ENCODE measurements at places on chromosomes 3 and 15. TPM values are rescaled to one million over a fixed set of nuclear protein-coding genes. Genes with fewer than 3 reads are reported as not detected.
A peak's percentile ranks its signal among the peaks of the same experiment; 100 is the strongest.

Gene PGBD4
- polyA plus RNA-seq: 1.4 TPM

Gene BAHD1
- 4.1 TPM for polyA plus RNA-seq

Gene MORC1
- not detected for polyA plus RNA-seq

- DNase-seq: no peak
Measured at GRCh38 chr3:141486496-141486745, 406 bp upstream of the RASA2 start.

DNA sequence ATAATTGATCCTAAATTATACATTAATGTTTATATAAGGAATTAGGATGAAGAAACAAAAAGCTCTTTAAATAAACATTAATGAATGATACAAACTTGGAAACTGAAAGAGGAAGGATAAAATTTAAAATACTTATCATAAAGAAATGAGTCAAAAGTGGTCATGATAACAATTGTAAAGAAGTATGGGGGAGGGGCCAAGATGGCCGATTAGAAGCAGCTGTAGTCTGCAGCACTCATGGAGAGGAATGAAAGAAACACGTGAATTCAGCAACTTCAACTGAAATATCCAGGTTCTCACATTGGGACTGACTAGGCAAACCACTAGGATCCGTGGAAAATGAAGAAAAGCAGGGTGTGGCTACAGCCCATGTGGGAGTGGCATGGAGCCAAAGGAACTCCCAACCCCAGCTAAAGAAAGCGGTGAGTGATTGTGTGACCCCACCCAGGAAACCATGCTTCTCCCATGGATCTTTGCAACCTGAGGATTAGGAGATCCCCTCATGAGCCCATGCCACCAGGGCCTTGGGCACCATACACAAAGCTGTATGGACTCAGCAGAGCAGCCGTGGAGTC is 13.1 kb upstream of the CP start:
- no peak for DNase-seq

Gene CHRNB4
- not detected for polyA plus RNA-seq

- DNase-seq: no peak
Measured at GRCh38 chr15:78453447-78453846, 15.4 kb downstream of the IREB2 start.

DNA sequence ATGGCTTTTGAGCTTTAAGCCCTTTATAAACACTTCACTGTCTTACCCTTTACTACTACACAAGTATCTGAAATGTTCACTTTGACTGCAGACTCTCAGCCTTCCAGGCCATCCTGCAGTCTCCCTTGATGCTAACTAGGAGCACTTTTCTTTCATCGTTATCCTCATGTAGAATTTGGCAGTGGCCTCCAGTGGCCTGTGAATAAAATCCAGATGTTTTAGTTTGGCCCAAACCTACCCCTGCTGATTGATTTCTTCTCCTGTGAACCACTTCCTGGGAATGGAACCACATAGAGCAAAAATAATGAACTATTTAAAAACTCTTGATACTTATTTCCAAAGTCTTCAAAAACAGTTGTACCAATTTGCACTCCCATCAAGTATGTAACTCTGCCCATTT is 271.9 kb downstream of the FEZF2 start:
- no peak for DNase-seq

- no peak for DNase-seq
Measured at GRCh38 chr3:64387688-64388087, 162.4 kb upstream of the PRICKLE2 start.

DNA sequence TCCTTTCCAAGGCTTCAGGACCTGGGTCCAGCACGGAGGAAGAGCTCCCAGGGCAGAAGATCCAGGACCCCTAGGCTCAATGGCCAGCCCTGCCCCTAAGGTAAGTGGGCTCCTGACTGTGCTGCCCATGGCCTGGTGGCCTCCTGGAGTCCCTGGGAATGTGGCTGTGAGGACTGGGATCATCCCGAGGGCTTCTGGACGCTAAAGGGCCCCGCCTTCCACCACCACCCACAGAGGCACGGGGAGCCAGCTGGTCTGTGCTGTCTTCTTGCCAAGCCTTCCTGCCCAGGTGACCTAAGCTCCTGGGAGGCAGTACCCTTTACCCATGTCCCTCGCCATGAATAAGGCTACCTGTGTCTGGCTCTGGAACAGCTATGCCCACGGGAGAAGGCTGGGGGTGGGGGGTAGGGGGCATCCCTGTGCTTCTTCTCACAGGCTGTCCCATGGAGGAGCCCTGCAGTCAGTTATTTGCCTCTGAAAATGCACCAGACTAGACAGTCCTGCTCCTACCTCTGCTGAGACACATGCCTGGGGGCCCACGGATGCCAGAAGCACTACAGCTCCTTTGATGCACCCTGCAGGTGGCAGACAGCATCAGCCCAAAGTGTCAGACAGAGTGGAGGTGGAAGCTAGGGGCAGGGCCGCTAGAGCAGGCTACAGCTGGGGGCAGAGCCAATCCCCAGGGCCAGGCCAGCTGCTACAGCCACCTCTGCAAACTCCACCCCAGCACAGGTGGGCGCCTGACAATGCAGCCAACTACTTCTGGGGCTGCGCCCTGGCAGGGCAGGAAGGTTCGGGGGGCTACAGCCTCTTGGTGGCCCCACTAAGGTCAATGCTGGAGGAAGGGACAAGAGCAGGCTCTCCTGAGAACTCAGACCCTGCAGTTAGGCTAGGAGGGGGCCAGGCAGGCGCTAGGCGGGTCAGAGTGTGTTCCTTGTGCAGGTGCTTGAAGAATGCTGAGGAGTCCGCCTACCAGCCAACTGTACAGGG is 90.9 kb downstream of the SEC22A start:
- DNase-seq: no peak

Gene GOLGA6L7
- polyA plus RNA-seq: not detected

GRCh38 chr15:43749690-43750345 is 3.6 kb downstream of the PDIA3 start:
- peak; percentile 49 for DNase-seq

- DNase-seq: no peak
Measured at GRCh38 chr15:92808598-92809063, 91.5 kb upstream of the CHD2 start.

Gene CPN2
- polyA plus RNA-seq: not detected

DNA sequence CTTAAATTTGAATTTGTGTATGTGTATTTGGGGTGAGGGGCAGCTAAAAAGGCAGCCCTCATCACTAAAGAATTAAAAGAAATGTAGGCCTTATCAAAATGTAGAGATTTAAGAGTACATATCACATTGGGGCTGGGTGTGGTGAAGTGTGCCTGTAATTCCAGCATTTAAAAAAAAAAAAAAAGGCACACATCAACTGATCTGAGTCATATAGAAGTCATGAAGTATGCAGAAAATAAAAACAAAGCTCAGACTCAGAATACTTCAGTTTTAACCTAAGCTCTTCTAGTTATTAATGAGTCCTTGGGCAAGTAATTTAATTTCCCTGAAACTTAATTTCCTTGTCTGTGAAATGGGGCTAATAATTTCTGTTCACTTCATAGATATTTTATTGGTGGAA is 31.6 kb downstream of the SLC24A1 start:
- DNase-seq: no peak

GRCh38 chr3:147007736-147008245 is 398.6 kb downstream of the ZIC4 start:
- no peak for DNase-seq

GRCh38 chr3:158863247-158863646 is 61.4 kb downstream of the MFSD1 start:
- no peak for DNase-seq

DNA sequence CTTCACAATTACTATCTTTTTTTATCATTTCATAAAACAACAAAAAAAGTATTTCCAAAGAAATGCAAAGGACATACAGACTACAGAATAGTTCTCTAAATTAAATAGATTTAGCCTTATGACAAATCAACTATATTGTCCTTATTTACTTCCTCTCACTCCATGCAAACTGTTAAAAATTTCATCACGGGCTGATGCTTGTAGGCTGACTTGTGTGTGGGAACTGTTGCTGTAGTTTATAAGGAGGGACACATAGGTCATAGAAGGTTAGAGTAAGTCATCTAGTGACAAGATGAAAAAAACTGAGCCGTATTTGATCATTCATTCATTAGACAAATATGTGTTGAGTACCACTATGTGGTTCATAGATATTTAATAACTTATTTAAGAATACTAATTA is 232.5 kb upstream of the TBL1XR1 start:
- no peak for DNase-seq

DNA sequence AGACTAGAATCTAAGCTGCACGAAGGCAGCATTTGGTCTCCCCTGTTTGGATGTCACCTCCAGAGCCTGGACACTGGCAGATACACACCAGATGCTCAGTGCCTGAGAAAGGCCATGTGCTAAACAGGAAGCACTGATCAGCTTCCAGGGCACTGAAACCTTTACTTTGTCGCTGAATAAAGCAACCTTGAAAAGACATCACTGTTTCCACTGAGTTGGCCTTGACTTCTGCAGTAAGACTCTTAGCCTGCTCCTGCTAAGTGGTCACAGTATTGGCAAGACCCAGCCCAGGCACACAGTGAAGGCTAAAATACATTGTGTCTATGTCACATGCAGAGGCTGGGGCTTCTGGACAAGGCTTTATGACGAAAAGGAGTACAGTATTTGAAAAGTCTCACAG is 104.3 kb upstream of the ICE2 start:
- DNase-seq: peak; percentile 42

Gene ZNF80
- 0.67 TPM for polyA plus RNA-seq

GRCh38 chr3:65093641-65094040 is 405.8 kb upstream of the ADAMTS9 start:
- DNase-seq: no peak

Gene DHX30
- polyA plus RNA-seq: 48.3 TPM

GRCh38 chr3:34365231-34365630 is 566.8 kb downstream of the PDCD6IP start:
- no peak for DNase-seq

DNA sequence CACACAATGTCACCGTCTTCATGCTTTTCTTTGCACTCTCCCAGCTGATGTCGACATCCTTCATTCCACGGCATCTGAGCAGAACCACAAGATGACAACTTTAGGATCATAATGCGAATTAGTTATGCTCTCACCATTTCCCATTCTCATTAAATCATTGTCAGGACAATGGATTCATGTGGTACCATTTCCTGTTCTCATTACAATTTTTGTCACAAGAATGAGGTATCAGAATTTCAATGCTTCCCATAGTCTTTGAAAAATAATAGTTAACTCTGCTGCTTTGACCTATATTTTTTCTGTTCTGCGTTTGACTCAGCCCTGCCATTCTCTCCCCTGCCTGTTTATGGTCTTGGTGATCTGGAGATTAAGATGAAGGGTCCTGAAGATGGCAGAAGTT is 175.7 kb upstream of the MDFIC2 start:
- no peak for DNase-seq

Gene GXYLT2
- polyA plus RNA-seq: not detected

DNA sequence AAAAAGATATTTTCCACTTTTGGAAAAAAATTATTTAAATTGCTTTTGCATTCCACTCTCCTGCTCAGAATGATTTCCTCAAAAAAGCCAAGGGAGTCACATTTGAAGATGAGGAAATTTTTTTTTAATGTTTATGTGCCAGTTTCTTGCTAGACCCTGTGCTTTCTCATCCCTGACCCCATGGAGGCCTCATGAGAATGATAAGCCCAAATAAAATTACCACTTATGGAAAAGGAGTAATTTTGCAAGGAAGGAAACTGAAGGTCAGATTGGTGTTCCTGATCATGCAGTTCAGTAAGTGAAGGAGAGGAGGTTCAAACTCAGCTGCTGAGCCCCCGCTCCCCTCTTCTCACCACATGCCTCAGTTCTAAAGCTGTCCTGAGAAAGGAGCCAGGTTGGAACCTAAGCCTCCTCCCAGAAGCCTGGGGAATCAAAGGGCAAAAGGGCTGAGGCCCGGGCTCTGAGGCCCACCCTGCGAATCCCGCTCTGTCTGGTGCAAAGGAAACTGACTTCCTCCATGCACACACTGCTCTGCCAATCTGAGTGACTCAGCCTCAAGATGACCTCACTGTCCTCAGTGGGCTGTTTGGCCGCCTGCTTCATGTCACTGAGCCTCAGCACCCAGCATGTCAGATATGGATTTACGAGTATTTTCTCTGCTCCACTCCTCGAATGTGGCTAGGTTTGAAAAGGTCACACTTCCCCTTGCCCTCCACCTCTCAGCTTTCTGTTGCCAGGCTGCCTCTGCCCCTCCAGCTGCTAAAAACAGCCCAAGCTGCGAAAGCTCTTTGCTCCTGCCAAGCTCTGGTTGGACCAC is 56.9 kb upstream of the FLNB start:
- DNase-seq: no peak

DNA sequence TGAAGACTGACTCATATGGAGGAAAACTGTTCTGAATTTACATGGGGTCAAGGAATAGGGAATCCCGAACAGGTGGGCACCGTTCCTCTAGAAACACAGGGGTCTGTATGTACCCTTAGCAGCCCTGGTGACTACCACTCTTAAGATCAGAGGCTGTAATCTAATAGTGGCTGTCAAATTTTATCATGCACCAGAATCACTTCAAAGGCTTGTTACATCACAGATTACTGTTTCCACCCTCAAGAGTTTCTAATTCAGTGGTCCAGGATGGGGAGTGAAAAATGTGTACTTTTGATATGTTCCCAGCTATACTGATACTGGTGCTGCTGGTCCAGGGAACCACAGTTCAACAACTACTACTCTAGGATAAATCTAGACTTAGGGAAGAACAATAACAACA is 27.9 kb downstream of the DYNC1LI1 start:
- no peak for DNase-seq

GRCh38 chr3:73144276-73144675 is 82.8 kb downstream of the EBLN2 start:
- DNase-seq: no peak

Gene HCLS1
- polyA plus RNA-seq: 493 TPM

Gene GCSAM
- 17.8 TPM for polyA plus RNA-seq

GRCh38 chr3:187795207-187795960 is 50.1 kb upstream of the BCL6 start:
- DNase-seq: no peak

DNA sequence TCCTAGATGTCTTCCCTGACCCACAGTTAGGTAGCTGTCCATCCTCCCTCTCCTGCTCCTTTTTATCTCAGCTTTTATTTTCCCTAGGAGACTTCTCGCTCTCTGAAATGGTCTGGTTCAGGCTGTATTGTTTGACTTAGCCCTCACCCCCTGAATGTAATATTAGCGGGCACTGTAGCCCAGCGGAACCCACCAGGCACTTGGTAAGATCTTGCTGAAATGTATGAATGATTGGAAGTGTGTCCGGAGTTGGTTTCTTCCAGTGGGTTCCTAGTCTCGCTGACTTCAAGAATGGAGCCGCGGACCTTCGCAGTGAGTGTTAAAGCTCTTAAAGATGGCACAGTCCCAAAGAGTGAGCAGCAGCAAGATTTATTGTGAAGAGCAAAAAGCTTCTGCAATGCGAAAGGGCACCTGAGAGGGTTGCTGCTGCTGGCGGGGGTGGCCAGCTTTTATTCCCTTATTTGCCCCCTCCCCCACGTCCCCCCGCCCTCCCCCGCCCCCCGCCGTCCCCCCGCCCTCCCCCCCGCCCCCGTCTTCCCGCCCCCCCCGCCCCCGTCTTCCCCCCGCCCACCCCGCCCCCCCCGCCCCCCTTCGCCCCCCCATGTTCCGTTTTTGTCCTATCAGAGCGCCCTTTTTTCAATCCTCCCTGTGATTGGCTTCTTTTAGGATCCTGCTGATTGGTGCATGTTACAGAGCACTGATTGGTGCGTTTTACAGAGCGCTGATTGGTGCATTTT is 694 bp upstream of the EEFSEC start:
- no peak for DNase-seq

Gene ZNF502
- 4.1 TPM for polyA plus RNA-seq

All from CD8-positive, alpha-beta memory T cell (primary cell).